Testis (tissue), 5 donors: ENCODE measurements at places on chromosomes 16 and 17. TPM values are rescaled to one million over a fixed set of nuclear protein-coding genes. Genes with fewer than 3 reads are reported as not detected.
A peak's percentile ranks its signal among the peaks of the same experiment; 100 is the strongest.

DNA sequence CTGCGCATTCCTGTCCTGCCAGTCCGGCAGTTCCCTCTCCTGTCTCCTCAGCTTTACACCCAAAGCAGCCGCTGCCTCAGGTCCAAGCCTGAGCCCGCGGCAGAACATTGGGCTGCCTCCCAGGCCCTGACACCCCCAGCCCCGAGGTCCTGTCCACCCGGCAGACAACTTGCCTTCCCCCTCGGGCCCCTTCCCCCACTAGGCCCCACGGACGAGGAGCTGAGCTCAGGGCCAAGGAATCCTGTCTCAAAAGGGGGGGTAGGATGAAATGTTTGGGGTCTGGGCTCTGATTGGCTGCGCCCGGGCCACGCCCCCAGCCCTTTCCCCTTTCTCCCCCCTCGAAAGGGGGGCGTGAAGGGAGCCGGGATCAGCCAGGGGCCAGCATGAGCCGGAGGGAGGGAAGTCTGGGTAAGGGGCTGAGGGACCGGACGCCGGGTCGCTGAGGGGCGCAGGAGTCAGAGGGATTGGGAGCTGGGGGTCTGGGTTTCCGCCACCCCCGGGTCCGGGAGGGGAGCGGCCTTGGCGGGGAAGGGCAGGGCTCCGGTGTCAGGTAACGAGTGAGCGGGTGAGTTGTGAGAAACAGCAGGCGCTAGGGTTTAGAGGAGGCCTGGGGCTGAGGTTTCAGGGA is at the start of gene CTF1:
Gene CTF1, plus strand, starts transcription at position 354 of the 628 bp plus-strand sequence. Its CDS starts 30 bp downstream, at position 384.
- DNase-seq = peak; percentile 82

Gene CRHR1
- total RNA-seq = 1.9 TPM

GRCh38 chr16:28883221-28883996 is 5.1 kb downstream of the ATP2A1 start:
- no peak for DNase-seq

Gene SULT1A2
- total RNA-seq = 1.1 TPM

DNA sequence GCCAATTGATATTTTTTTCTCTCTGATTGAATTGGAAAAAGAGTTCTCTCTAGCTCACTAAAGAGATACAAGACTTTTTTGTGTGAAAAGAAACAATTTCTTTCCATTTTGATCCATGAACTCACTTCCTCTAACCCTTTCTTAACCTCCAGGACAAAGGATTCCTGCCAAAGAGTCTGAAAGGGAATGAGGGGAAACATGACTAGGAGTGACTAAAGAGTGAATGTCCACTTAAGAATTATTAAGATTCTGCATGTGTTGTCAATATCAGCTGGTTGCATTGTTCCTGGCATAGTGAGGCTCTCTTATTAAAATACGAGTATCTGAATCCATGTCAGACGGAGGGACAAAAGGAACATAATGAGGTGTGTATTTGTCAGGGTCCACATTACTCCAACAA is 344.7 kb downstream of the GRIN2A start:
- DNase-seq = no peak

DNA sequence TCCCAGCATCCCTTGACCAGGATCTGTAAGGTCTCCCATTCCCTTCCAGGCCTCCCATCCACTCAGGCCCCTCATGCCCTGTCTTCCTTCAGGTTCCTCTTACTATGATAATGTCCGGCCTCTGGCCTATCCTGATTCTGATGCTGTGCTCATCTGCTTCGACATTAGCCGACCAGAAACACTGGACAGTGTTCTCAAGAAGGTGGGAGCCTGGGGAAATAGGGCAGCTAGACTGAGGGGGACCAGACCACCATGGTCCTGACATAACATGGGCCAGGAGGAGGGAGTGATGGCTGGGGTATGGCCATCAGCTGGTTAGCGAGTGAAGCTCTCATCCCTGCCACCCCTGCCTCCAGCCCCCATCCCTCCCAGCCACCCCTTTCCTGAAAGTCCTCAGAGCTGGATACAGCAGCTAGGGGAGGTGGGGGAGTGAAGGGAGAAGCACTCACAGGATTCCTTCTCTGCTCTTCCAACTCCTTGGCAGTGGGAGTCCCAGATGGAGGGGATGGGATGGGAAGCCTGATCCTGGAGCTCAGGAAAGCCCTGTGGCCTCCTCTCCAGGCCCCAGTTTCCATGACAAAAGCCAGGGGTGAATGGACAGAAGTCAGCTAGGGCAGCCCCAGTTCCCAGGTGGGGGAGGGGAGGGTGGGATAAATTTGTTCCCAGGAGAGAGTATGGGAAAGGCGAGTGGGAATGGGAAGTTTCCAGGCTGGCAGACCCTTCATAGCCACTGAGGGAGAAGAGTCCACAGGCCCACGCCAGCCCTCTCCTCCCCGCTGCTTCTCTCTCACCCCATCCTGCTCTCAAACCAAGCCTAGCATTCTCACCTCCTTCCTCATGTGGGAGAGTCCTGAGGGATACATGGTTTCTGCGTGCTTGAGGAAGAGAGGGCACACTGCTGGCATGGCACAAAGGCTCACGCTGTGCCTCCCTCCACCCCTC is 2.3 kb downstream of the RND2 start:
- DNase-seq = no peak

Gene CD300H
- not detected for total RNA-seq

DNA sequence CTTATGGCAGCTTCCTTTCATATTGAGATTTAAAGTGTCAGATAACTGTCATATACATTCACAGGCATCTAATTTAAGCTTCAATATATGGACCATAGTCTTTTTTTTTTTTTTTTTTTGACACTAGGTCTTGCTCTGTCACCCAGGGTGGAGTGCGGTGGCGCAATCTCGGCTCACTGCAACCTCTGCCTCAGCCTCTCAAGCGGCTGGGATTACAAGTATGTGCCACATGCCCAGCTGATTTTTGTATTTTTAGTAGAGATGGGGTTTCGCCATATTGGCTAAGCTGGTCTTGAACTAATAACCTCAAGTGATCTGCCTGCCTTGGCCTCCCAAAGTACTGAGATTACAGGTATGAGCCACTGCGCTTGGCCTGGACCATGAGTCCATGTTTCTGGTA is 13.6 kb downstream of the CEP95 start:
- no peak for DNase-seq

- no peak for DNase-seq
Measured at GRCh38 chr16:31466381-31466841, 5.5 kb upstream of the TGFB1I1 start.

DNA sequence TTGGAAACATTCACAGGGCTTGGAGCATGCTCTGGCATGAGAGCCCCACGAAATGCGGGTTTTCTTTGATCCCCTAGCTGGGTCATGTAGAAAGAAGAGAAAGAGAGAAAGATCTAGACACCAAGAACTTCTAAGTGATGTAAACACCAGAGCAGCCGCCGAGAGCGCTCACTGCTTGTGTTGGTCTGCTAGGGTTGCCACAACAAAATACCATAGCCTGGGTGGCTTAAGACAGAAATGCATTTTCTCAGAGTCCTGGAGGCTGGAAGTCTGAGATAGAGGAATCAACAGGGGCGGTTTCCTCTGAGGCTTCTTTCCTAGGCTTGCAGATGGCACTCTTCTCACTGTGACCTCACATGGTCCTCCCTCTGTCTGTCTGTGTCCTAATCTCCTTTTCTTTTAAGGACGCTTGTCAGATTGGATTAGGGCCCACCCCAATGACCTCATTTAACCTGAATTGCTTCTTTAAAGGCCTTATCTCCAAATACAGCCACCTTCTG is 139.5 kb downstream of the CYLD start:
- no peak for DNase-seq

DNA sequence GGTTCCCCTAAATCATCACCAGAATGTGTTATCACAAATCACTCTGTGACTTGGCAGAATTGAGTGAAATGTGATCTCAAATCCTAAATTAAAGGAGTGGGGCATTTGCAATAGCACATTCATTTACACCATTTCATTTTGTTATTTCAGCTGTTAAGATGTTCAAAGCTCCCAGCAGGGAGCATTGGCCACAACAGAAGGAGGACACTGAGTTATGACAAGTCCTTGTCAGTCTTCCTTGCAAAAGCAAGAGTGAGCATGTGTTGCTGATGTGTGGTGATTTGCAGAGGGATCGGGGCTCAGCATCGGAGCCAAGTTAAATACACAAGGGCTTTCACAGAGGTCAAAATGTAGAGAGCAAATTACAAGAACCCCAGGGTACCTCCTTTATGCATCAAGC is 372.2 kb upstream of the CDH5 start:
- no peak for DNase-seq

- DNase-seq = no peak
Measured at GRCh38 chr16:26791169-26791568, 275.6 kb upstream of the C16orf82 start.

Gene SLC16A5
- total RNA-seq = 6.4 TPM

Gene NPIPB5
- 329 TPM for total RNA-seq

- DNase-seq = no peak
Measured at GRCh38 chr17:82844796-82845162, 5.0 kb upstream of the ZNF750 start.

Gene SPNS2
- total RNA-seq = 8.0 TPM

DNA sequence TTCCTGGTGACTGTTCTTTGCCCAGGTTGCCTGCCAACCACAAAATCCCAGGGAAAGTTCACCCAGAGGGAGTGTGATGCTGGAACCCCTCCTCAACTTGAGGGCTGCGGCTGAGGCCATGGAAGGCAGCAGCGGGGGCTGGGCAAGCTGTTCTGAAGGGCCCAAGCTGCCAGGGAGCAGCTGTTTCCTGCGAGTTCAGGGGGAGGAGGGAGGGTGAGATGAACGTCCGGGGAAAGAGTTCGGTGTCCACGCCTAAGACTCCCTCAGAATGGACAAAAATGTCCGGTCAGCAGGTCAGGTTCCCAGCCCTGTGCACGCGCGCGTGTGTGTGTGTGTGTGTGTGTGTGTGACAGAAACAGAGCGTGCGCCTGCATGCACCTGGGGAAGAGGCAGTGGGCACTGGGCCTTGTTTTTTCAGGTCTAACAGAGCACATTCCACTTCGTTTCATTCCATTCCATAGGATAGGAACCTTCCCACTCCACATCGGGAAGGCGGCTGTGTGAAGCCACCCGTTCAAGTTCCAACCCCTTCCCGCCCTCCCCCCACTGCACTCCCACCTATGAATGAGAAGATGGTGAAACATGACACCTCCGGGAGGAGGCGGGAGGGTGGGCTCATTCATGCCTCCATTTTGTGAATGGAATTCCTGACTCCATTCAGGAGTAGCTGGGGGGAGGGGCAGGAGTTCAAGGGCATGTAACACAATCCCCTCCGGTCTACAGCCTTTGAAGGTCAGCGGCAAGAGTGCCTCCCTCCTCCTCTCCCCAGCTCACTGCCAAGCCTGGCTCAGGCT is 15.7 kb downstream of the ETV4 start:
- peak; percentile 88 for DNase-seq

DNA sequence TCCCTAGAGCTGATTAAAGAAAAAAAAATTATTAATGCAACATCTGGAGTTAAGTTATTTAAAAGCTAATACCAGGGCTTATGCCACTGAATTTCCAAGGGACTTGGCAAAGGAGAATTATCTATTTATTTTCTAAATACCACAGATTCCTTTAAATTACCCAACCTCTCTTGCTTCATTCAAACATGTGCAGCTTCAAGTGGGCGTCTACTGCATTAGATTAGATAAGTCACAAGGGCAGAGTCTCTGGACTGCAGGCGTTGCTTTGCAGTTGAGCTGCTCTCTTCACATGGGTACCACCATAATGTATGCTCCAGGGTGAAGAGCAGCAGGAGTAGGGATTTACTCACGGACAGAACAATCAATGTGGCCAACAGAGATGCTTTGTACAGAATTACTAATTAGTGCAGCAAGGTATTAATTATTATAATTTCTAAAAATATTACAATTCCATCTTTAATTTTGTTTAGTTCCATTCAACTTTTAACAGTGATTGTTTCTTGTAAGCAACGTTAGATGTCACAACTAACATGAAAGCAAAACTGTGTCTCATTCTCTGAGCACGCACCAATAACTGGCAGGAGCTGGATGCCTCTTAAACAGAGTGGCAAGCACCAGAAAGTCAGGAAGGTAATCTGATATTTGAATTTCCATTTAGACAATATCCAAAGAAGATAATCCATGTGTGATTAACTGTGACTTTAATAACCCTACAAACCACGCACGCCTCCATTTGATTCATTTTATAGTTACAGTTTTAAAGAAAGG is 214.2 kb downstream of the STX8 start:
- peak; percentile 35 for DNase-seq

- peak; percentile 29 for DNase-seq
Measured at GRCh38 chr17:77779711-77780539, 178.6 kb upstream of the TNRC6C start.

DNA sequence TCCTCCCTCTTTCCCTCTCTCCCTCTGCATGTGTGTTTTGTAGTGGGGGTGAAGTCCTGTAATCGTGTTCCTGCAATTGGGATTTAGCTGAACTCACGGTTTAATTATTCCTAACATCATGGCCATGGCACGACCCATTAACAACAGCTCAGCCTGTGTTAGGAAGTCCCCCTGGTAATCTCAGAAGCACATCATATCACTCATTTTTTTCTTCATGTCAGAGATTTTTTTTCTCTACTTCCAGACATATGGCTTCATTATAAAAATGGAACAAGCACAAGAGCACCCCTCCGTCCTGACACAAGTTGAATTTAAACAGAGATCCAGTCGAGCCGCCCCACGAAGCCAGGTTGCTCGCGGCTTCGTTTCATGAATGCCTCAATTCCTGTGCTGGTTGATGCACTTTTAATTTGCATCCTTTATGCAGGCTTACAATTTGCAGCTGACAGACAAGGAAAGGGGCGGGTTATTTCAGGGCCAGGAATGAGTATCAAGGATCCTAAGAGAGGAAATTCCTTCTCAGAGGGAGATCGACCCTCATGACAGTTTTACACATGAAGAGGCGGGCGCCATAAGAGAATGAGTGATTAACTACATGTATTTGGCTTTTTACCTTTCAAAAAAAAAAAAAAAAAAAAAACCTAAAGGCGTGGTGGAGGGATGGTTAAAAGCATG is 192.9 kb downstream of the MAF start:
- DNase-seq = no peak

GRCh38 chr16:85583491-85584181 is 29.5 kb upstream of the GSE1 start:
- DNase-seq = no peak

DNA sequence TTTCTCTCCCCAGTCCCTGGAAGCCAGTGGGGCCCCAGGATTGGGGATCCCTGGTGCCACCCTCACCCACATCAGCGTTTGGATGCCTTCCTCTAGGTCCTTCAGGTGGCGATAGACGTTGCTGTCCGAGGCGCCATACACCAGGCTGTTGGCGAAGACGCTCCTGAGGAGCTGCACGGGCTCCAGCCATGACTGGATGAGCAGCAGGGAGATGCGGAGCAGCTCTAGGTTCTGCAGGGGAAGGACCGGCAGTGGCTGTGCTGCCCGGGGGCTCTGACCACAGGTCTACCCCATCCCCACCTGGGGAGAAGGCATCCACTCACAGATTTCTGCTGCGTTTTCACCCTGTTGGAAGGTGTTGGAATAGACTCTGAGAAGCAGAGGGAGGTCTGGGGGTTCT is 1.0 kb downstream of the GH2 start:
- no peak for DNase-seq

GRCh38 chr16:85004587-85005205 is 6.6 kb downstream of the ZDHHC7 start:
- no peak for DNase-seq

Gene STX8
- total RNA-seq = 125 TPM

Gene GAS2L2
- total RNA-seq = 0.71 TPM

- peak; percentile 64 for DNase-seq
Measured at GRCh38 chr16:89431158-89431584, 59.2 kb downstream of the ANKRD11 start.
